Stimulated activated CD4-positive, alpha-beta T cell treated with anti-CD3 and anti-CD28 coated beads, Interleukin-4, amount 100 ng/mL, for 24 hours (primary cell): ENCODE measurements at places on chromosomes 2 and 18.

DNA sequence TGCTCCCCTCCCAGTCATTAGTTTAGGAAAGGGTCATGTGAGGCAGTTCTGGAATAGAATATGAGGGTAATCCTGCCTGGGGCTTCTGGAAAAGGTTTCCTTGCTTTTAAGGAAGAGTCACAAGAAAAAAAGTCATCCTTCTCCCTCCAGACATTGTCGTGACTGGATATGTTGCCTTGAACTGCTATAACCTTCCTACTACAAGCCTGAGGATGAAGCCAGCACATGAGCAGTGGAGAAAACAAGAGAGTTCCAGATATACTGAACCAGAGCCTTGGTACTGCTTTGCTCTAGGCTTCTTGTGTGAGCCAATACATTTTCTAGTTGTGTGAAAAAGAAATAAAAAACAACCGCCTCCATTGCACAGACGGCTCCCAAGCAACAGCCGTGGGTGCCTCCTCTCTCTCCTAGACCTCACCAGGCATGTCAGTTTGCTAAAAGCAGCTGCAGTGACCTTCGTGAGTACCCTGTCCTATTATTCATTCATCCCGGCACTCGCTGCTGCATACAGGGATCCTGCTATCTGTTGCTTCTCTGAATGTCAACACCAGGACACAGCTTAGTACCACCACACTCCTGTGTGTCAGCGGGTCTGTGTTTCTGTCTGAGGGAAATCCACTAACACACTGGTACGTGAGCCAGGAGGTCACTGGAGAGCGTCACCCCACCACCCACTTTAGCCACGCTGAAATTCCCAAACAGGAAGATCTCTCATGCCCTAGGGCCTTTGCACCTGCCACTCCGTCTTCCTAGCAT is 186.7 kb downstream of the KLHL29 start:
- DNase-seq, result no peak

GRCh38 chr2:26668041-26668440 is 24.5 kb upstream of the KCNK3 start:
- no peak for DNase-seq

GRCh38 chr2:201403880-201404279 is 46.7 kb upstream of the FLACC1 start:
- no peak for DNase-seq

DNA sequence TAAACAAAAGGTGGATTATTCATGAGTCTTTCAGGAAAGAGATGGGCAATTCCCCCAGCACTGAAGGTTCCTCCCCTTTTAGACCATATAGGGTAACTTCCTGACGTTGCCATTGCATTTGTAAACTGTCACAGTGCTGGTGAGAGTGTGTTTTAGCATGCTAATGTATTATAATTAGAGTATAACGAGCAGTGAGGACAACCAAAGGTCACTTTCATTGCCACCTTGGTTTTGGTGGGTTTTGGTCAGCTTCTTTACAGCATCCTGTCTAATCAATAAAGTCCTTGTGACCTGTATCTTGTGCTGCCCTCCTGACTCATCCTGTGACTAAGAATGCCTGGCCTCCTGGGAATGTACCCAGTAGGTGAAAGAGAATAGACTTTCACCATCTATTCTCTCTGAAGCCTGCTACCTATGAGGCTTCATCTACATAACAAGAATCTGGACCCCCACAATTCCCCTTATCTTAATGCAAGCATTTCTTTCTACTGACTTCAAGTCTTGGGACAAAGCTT is 148.7 kb downstream of the CABLES1 start:
- peak; percentile 31 for DNase-seq

GRCh38 chr2:86074256-86074655 is 31.4 kb downstream of the POLR1A start:
- DNase-seq, result no peak

- no peak for DNase-seq
Observed at GRCh38 chr2:98376996-98377395, 30.7 kb downstream of the CNGA3 start.

- no peak for DNase-seq
Observed at GRCh38 chr2:189131991-189132390, 47.6 kb downstream of the COL5A2 start.

GRCh38 chr2:236205867-236206645 is 37.9 kb upstream of the GBX2 start:
- no peak for DNase-seq

DNA sequence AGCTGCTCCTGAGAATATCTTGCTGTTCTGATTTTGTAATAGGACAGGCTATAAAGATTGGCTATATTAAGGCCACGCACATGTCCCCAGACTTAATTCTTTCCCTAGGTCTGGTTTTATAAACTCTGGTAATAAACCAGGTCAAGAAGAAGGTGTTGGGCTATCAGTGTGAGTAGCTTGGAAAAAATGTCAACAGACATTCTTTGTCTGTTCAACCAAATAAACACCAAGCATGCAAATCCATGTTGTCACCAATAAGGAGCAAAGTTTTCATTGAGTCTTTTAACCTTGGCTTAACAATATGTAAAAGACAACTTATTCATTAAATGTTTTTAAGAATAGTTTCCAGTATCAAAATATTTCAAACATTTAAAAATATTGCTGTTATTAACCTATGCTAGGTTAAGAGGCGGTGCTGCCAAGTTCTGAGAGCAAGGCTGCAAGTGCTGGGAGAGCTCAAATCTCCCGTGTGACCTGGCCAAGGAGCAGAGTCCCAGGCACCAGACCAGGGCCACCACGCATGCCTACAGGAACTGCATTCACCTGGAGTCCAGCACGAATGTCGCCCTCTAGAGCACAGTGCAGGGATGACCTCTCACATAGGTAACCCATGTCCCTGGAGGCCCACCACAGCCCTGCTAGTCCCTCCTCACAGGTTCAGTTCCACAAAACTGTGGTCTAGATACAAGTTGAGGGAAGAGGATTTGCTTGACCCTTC is 120.5 kb upstream of the POU3F3 start:
- no peak for DNase-seq

GRCh38 chr2:217060516-217060915 is 200.7 kb upstream of the TNP1 start:
- DNase-seq, result no peak

- no peak for DNase-seq
Observed at GRCh38 chr2:73746015-73746876, 9.1 kb upstream of the TPRKB start.

DNA sequence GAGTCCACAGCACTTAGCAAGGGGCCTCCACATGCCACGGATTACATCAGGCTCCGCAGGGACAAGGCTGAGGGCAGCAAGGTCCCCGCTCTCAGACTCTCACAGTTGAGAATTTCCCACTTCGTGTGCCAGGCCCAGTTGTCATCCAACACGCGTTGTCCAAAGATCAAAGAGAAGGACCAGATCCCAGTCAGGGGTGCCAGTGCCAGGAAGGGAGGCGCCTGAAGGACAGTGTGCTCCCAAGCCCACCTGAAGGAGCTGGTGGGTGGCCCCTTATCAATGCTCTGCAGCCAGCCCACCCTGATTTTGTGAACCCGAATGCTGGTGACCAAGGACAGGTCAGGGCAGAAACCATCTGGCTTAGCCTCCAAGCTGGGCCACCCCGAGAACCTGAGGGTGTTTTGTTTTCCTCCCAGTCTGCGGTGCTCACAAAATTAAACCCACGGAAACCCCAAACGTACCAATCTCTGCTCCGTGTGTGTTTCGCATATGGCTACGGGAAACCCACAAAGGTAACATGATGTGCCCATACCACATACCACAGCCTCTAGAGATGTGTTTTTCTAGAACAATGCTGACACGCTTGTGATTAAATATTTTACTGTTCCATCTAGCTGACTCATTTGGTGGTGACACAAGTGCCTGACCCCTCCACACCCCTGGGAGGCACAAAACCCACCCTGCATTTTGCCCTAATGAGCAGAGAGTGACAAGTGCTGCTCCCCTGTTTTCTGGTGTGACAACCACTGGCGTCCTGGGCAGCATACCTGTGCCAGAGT is 24.5 kb downstream of the CRACDL start:
- DNase-seq, result no peak

DNA sequence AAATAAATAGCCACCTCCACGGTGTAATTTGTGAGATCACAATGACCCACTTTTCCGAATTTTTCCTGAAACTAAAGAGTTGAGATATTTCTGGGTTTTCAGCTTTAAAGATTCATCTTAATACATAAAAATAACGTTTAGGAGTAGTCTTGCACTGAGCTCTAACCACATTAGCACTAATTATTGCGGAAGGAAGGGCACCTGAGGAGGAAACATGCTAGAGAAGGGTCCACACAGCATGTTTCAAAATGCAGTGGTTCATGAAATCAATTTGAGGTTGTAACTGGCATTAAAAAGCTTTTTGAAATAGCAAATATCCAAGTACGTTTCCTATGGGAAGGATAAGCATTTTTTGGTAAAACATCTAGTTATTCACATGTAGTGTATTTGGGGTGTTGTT is 8.4 kb downstream of the INPP4A start:
- DNase-seq, result no peak

- no peak for DNase-seq
Observed at GRCh38 chr2:70702711-70703395, 65.1 kb downstream of the ADD2 start.

DNA sequence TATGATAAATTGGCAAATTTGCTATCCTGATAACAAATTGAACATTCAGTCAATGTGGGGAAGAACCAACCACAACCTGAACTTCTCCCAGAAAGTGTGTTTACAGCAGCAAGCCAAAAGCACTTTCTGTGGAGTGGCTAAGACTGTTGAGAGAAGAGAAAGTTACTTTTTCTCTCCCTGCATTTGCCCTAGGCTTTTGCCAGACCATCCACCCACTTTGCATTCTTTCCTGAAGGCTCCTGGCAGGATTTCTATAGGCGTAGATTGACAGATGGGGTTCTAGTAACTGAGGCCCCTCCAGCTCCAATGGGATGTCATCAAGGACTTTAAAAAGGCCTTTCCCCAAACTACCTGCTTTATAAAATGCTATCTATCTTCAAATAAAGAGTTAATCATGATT is 215.2 kb downstream of the GULP1 start:
- DNase-seq, result no peak

DNA sequence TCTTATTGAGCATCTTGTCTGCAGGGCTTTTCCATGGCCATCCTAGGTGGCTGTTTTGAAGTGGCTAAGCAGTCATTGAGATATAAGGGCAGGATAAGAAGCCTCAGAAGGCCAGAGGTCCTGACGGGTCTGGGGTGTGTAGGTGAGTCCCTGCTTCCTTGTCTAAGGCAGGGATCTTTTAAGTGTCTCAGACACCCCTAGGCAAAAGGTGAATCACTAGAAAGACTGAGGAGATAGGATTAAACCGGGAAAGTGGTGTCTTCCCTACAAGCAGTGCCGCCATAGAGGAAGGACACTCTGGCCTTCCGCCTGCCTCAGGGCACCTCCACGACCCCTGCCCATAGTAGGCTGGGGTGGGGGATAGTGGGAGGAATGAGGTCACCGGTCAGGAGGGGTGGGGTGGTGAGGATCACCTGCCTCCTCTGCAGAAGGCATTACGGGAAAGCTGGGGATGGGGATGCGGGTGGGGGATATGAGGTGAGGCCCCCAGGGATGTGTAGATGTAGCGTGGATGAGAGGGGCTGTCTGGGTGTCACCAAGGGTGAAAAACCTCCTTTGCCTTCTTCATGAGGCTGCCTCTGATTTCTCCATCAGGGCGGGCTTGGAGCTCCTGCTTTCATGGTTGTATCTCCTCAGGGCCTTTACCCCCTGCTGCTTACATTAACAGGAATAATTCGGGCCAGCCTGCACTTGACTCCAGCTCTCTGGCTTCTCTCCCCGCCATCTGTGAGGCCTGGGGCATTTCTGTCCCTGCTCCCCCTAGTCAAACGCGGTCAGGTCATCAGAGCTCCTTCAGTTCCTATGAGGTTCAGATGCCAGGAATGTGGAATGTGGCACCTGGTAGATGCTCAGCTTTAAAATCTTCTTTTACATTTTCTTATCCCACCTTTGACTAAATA is 244.0 kb downstream of the DYSF start:
- DNase-seq, result no peak

DNA sequence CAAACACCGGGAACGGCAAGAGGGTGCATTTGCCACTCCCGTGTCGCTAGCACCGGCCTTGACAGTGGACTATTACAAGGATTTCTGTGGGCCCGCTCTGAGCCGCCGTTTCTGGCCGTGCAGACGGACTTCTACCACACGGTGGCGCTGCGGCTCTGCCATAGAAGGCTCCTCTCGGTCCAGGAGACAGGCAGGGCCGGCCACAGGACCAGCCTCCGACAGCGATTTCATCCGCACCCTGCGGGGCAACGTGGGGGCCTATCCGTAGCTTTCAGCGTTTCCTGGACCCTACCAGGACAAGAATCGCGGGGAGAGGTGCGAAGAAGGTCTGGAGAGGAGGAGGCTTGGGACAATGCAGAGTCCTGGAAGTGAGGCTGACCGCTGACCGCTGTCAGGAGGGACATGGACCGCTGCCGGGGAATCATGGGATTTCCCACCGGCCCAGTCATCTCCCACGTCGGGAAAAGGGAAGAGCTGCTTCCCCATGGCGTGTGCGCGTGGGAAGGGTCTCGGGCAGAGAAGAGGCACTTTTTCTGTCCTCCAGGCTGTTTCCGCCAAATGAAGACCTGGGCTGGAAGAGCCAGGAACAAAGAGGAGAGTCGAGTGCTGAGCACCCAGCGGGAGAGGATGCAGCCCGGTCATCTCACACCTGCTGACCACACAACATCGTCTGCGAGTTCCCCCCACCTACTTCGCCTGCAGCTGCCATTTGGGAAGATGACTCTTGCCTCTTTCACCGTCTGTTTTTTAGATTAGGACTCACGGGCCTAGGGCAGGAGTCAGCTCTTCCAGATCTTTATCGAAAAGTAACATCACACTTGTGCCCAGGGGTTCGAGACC is 35.5 kb upstream of the HAAO start:
- peak; percentile 86 for DNase-seq

DNA sequence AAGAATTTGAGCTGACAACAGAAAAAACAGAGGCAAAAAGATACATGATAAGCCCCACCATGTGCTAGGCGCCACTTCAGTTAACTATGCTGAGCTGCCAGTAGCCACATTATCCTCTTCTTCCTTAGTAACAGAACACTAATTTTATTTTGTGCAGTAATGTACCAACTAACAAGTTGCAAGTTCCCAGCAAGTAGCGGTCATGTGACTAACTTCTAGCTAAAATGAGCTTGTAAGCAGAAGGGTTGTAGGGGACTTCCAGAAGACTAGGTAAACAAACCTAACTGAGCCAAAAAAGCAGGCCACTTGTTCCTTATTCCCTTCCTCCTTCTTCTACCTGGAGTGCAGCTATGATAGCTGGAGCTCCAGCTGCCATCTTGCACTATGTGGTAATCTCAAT is 75.5 kb downstream of the DTNB start:
- no peak for DNase-seq
